ENCODE measurements at places on chromosomes 4 and X.

DNA sequence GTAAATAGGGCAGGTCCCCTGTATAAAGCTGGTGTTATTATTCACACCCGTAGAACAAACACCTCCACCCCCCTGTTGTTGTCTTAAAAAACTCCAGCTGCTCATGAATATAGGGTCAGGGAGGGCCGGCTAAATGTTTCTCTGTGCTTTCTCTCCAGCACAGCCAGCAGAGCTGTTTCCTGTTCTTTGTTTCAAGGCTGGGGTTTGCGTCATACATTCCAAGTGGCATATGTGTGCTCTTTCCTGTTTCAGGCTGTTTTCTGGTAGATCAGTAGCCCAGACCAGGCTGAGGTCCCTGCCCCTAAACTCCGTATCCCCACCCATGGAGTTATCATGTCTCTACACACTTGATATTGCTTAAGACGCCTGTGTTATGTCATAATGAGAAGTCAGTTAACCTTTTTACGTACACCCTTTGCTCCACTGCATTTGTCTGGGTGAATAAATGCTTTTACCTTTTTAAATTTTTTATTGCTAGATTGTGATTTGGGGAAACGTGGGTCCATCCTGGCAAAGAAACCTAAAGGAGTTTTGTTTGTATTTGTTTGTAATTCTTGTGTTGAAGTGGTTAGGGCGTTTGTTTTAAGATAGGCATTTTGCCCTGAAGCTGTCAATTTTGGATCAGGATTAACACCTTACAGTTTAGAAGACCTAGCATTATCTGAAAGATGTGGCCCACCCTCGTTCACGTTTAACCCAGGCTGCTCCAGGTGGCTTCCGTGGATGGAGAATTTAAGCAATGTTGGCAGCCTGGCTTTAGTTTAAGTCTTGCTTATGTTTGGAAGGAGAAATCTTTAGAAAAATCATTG, 3.3 kb downstream of the KLF3 start:
- no peak for DNase-seq

DNA sequence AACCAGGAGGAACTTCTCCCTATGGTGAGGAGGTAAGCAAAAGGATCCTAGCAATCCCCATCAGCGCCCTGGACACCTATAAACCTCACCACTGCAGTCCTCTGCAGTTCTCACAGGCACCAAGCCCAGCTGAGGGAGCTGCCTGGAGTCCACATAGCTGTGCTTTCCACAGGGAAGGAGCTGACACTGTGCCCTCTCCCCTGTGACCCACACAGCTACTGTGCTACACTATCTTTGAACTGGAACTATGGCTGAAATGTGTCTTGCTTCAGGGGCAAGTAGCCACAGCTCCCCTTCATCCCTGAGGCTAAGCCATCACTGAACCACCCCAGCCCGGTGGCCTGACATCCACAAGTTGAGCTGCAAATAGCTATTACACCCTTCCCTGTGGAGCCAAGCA, 208.5 kb upstream of the RPL34 start:
- no peak for DNase-seq

DNA sequence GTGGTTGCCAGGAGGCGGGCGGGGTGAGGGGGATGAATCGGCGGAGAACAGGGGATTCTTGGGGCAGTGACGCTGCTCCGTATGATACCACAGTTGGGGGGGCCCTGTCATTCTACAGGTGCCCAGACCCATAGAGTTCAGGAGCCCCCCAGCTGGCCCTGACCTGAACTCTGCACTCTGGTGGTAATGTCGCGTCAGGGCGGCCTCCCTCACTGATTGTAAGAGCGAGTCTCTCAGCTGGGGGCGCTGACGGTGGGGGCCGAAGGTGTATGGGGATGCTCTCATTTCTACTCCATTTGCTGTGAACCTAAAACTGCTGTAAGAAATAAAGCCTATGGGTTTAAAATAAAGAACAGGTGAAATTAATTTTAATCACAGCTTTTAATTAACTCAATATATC, 91.8 kb upstream of the PSAPL1 start:
- DNase-seq = no peak

- DNase-seq = no peak
Observed at GRCh38 chr4:2304321-2304876, 42.5 kb upstream of the MXD4 start.

GRCh38 chr4:72505314-72505744, 63.7 kb downstream of the ADAMTS3 start:
- no peak for DNase-seq

- no peak for DNase-seq
Observed at GRCh38 chrX:154968353-154968752, 54.2 kb downstream of the F8 start.

- no peak for DNase-seq
Observed at GRCh38 chr4:33085709-33086108, 2365.5 kb downstream of the PCDH7 start.

- no peak for DNase-seq
Observed at GRCh38 chr4:94351319-94351718, 8.7 kb upstream of the HPGDS start.

- no peak for DNase-seq
Observed at GRCh38 chr4:89928838-89929237, 34.2 kb downstream of the MMRN1 start.

GRCh38 chr4:163148466-163149336, 18.0 kb downstream of the NAF1 start:
- no peak for DNase-seq

GRCh38 chr4:90113881-90114457, 13.2 kb upstream of the CCSER1 start:
- DNase-seq = no peak

- no peak for DNase-seq
Observed at GRCh38 chr4:22498866-22499265, 17.0 kb downstream of the ADGRA3 start.

DNA sequence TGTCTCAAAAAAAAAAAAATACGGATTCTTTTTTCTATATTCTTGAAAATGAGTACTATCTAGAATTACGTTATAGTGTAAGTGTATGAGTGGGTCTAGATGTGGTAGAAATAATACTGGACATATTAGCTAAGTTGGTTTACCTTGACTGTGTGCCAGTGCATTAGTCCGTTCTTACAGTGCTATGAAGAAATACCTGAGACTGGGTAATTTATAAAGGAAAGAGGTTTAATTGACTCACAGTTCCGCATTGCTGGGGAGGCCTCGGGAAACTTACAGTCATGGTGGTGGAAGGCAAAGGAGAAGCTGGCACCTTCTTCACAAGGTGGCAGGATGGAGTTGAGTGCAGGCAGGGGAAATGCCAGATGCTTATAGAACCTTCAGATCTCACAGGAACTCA, 92.4 kb downstream of the ARHGAP10 start:
- DNase-seq = no peak

DNA sequence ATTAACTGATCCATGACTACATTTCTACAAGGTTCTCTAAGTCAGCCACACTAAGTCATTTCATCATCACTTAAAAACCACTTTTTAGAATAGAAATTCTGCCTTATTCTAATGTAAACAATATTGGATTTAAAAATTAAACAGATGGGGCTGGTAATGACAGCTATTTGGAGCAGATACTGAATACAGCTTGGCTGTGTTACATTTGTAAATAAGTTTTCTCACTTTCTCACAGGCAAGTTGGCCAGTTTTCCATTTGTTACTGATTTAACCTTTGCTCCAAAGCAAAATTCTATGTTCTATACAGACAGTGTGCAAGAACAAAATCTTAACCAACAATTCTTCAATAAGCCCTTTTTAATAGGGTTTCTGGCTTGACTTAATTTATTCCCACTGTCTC, 370.7 kb downstream of the GRIA2 start:
- DNase-seq = no peak

GRCh38 chrX:136783159-136783558, 2.4 kb upstream of the ARHGEF6 start:
- no peak for DNase-seq

DNA sequence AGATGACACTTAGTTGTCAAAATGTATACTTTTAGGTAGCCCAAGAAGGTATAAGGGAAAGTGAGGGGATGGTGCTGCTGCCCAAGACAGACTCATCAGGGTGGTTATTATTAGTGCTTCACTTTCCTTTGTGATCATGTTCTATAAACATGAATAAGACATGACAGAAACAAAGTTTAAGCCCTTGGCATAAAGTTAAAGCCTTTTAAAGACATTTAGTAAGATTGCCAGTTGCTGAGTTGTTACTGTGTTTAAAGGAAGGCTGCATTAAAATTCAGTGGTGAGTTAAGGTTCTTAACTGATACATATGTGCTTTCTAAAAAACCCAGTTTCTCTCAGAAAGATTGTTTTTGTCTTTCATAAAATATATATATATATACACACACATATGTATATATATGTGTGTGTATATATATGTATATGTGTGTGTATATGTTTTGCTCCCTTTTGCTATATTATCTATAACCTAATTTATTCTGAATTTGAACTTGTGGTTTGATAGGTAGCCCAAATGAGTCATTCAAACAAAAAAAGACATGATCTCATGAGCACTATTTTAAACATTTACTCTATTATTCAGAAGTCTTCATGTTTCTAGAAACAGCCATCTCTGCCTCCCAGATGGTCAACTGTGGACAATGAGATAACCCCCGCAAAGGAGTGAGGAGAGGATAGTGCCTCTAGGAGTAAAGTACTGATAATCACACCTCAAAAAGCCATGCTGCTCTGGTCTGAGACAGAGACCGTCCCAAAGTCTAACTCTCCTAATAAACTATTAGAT, 98.1 kb upstream of the OTUD4 start:
- no peak for DNase-seq

- no peak for DNase-seq
Observed at GRCh38 chrX:97026406-97026805, 142.7 kb downstream of the RPA4 start.

DNA sequence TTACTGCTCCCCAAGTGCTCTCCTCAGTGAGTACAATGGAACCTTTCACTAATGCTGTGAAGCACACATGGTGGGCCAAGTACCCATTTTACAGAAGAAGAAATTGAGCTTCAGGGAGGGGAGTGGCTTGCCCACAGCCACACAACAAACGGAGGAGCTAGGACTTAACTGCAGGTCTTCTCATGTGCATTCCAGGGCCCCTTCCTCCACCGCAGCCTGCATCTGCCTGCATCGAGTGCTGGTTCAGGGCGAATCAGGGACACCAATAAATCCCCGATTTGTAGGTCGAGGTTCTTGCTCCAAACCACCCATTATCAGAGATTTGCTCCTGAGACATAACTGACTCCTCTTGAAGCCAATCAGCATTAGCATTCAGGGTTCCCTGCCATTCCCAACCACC, 100.9 kb downstream of the MAMLD1 start:
- no peak for DNase-seq

DNA sequence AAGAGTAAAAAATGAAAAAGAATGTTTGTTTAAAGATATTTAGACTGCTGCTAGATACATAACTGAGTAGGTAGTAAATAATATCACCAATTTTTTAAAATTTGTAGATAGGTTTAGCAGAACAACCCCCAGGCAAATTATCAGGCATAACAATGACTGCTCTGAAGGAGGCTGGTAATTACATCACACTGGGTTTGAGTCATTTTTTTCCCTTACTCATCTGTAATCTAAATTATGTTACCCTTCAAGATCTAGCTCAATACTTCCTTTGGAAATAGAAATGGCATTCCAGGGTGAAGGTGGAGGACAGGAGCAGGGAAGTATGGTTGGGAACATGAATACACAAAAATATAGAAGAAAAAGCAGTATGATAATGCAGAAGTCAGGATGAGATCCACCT, 431.6 kb upstream of the MAOA start:
- no peak for DNase-seq

GRCh38 chr4:119046263-119046662, 89.4 kb upstream of the MYOZ2 start:
- DNase-seq = no peak

- no peak for DNase-seq
Observed at GRCh38 chr4:116618638-116619037, 466.7 kb downstream of the TRAM1L1 start.

- DNase-seq = no peak
Observed at GRCh38 chr4:52234561-52235440, 183.7 kb downstream of the SPATA18 start.

GRCh38 chr4:109588176-109588575, 28.1 kb downstream of the MCUB start:
- peak; percentile 22 for DNase-seq

GRCh38 chr4:88097301-88097700, 61.1 kb downstream of the ABCG2 start:
- no peak for DNase-seq

DNA sequence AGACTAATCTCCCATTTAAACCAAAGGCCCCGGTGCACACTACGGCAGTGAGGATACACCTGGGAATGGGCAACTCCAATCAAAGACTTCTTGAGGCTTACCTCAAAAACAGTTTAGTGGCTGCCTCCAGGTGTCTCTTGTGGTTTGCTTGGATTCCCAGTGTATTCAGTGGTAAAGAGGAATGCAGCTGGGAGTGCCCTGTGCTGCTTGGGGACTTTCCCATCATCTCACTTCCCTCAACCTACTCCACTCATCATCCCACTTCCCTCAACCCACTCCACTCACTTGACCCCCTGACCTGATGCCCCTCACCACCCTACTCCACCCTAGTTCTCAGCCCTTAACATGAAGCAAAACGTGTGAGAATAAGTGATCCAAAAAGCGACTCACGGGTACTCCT, 177.3 kb upstream of the ETNPPL start:
- DNase-seq = no peak

- no peak for DNase-seq
Observed at GRCh38 chr4:40280586-40280985, 54.5 kb upstream of the CHRNA9 start.

DNA sequence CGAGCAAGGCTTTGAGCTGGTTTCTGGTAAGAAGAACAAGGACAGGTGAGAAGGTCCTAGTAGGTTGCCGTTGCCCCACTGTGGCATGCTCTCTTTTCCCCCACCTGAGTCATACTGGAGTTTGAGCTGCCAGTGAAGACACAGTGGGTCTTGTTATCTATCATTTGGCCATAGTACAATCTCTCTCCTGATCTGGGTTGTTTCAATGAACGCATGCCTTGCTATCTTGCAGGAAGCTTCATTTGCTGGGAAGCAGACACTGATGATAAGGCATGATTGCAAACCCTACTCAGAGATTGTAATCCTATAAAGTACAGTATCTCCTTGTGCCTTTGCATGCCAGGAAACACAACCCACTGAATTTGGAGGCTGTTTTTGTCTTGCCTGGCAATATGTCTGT, 77.4 kb downstream of the CLNK start:
- DNase-seq = no peak

GRCh38 chr4:52713456-52713937, 37.7 kb downstream of the ERVMER34-1 start:
- no peak for DNase-seq

DNA sequence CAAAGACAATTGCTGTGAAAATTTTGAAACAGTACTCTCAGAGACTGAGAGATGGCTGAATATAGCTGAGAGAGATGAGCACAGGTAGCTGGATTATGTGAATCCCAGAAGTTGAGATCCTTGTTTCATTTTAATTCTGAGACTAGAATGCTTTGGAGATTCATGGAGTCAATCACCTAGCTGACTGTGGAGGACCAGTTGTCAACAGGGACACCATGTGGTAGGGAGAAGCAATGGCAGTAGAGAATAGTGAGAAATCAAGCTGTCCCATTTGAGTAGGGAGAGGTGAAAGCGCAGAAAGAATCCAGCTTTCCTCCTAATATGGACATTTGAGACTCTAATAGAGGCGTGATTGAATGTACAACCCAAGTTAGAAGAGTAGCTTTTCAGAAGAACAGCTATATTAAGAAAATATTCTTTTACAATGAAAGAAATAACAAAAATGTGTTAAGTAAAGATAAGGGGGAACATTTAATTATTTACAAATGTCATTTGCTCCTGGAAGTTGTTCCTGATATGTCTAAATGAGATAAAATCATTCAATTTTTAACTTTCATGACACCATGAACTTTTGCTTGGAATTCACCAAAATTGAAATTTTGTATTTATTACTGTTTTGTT, 30.3 kb upstream of the GLRB start:
- DNase-seq = no peak

- DNase-seq = no peak
Observed at GRCh38 chr4:33060674-33061542, 2340.7 kb downstream of the PCDH7 start.

Data from stimulated activated CD4-positive, alpha-beta T cell treated with anti-CD3 and anti-CD28 coated beads, Interleukin-1b, Interleukin-23, amount 100 ng/mL, for 1 hour (primary cell).